ENCODE measurements at places on chromosomes 6 and 20. TPM values are rescaled to one million over a fixed set of nuclear protein-coding genes. Genes with fewer than 3 reads are reported as not detected.

The ASIP gene
- not detected for total RNA-seq

GRCh38 chr6:137522198-137522798 lies 28.1 kb upstream of the OLIG3 start:
- DNase-seq: no peak

The NT5E gene
- total RNA-seq: 11.4 TPM

DNA sequence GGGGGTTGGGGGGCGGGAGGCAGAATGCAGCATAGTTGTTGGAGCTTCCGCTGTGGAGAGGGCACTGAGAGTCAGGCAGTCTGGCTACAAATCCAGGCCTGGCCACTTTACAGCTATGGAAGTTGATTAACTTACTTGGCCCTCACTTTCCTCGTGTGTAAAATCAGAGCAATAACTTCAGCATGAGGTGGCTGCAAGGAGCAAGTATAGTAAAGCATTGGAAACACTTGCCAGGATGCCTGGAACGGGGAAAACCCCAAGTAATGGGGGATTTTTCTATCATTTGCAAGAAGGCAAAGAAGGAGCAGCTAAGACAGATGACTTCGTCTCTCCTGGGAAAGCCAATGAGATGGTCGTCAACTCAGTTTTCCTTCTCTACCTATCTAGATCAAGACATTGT lies 35.8 kb downstream of the AGPAT4 start:
- no peak for DNase-seq

DNA sequence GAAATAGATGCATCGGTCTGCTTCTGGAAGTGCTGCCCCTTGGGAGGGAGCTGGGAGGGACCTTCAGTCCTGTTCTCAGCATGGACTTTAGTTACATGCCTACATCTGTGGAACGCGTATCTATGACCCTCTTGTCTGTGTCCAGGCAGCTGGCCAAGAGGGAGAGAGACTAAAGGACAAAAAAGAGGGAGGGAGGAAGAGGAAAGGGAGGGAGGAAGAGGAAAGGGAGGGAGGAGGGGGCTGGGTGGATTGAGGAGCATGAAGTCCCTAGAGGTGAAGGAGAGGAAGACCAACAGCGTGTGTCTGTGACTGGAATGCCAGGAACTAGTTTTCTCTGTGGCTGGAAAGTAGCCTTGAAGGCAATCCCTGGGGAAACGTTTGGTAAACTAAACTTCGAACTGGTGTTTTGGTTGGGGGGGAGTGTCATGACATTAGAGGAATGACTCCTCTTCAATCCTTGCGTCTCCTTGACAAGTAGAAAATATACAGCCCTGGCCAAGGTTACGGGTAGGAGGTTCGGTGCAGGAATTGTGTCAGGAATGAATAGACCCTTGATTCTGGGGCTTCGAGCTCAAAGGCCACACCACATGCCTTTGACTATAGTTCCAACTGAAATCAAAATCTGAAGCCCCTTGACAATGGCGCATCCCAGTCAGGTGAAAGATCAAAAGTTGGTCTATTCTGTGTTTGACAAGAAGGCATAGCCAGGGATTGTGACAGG lies 52.0 kb upstream of the PLEKHG1 start:
- no peak for DNase-seq

DNA sequence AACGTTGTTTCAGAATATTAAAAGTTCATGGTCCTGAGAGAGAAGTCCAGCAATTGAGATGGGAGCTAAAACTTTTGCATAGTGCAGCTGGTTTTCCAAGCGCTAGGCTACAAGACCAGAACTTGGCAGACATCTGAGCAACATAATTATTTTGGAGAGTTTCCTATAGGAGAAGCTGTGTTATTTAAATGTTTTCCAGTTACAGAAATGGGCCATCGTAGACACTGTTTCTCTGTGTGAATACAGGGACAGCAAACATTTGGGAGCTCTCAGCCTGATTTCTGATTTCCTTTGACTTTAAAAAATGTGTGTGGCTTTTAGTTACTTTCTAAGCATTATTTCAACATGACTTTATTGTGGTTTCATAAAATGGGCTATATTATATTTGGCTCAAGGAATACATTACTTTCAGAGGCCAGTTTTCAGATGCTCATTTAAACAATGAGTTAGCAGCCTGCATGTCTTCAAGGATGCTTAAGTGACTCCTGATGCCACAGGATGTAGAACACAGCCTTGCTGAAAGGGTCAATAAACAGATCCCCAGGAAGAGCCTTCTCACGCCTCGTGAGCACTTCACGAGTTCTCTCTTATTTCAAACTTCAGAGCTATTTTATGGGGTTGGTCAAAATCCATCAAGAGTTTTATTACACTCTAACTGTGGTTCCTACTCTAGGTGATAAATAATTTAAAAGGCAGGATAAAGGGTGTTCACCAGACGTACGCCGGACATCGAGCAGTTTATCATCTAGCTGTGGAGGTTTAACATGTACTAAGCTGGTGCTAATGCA lies 193.8 kb downstream of the SMOC2 start:
- no peak for DNase-seq

DNA sequence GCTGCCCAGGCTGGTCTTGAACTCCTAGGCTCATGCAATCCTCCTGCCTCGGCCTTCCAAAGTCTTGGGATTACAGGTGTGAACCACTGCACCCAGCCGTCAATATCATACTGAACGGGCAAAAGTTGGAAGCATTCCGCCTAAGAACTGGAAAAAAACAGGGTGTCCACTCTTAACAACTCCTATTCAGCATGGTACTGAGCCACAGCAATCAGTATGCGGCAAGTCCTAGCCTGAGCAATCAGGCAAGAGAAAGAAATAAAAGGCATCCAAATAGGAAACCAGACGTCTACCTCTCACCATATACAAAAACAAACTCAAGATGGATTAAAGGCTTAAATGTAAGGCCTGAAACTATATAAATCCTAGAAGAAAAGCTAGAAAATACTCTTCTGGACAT lies 83.1 kb downstream of the FKBP5 start:
- DNase-seq: no peak

- no peak for DNase-seq
These were observed 12.4 kb downstream of the GRM1 start for GRCh38 chr6:146041282-146041681.

- DNase-seq: no peak
These were observed 610 bp downstream of the PSORS1C1 start for GRCh38 chr6:31114970-31115849.

The HLA-C gene
- 512 TPM for total RNA-seq

Data from omental fat pad (tissue), 4 donors.